HCEC 1CT (cell line): ENCODE measurements at places on chromosomes 6 and 20.

GRCh38 chr20:53579266-53579580 is 14.4 kb downstream of the ZNF217 start:
- DNase-seq: peak; percentile 82

DNA sequence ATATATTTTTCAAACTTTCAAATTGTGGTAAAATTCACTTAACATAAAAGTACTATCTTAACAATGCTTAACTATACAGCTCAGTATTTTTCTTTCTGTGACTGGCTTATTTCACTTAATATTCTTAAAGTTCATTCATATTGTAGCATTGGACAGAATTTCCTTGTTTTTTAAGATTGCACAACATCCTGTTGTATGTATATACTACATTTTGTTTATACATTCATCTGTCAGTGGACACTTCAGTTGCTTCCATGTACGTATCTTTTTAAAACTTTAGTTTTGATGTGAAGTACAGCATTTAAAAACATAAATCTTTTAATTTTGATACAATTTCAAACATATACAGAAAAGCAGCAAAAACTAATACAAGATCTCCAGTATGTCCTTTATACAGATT is 220.7 kb downstream of the ZFAND3 start:
- peak; percentile 29 for DNase-seq

DNA sequence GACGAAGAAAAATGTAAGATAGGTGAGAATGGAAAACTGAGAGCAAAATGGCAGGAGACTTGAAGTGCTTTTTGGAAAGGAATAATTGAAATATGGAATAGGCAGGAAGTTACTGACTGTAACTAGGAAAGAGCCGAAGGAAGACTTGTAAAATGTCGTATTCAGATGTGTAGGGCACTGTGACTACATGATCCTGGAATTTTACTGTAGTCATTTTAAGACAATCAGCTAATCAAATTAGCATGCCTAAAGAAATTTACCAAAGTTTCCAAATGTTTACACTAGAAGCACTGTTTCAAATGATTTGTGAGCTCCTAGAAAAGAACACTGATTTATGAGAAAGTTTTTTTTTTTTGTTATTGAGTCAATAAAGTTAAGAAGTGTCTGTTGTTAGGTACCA is 21.2 kb upstream of the ADIG start:
- DNase-seq: no peak

GRCh38 chr6:36907781-36908180 is 22.0 kb downstream of the C6orf89 start:
- no peak for DNase-seq

GRCh38 chr6:47854971-47855370 is 73.1 kb downstream of the OPN5 start:
- no peak for DNase-seq

DNA sequence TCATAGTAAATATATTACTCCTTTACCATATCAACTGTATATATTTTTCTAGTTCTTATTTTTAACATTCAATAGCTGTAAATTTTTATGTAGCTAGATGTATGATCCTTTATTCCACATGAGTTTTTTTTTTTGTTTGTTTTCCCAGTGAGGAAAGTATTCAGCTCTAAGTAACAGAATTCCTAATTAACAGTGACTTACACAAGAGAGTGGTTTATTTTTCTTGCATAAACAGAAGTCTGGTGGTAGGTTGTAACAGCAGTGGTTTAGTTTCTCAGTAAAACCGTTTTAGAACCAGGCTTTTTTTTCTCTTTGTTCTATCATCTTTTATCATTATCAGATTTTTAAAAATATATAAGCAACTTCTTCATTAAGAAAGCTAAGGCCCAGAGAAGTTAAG is 116.9 kb upstream of the FLRT3 start:
- DNase-seq: no peak

DNA sequence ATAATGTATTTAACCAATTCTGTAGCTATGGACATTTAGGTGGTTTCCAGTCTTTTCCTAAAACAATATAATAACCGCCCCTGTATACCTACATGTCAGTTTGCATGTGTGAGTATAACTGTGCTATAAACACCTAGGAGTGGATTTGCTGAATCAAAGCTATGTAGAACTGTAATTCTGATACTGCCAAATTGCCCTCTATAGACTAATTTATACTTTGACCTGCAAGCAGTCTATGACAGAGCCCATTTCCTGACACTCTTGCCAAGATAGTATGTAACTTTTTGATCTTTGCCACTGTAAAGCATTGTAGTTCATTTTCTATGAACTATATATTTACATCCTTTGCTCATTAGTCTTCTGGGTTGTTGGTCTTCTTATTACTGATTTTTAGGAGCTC is 19.5 kb downstream of the FERMT1 start:
- DNase-seq: no peak

DNA sequence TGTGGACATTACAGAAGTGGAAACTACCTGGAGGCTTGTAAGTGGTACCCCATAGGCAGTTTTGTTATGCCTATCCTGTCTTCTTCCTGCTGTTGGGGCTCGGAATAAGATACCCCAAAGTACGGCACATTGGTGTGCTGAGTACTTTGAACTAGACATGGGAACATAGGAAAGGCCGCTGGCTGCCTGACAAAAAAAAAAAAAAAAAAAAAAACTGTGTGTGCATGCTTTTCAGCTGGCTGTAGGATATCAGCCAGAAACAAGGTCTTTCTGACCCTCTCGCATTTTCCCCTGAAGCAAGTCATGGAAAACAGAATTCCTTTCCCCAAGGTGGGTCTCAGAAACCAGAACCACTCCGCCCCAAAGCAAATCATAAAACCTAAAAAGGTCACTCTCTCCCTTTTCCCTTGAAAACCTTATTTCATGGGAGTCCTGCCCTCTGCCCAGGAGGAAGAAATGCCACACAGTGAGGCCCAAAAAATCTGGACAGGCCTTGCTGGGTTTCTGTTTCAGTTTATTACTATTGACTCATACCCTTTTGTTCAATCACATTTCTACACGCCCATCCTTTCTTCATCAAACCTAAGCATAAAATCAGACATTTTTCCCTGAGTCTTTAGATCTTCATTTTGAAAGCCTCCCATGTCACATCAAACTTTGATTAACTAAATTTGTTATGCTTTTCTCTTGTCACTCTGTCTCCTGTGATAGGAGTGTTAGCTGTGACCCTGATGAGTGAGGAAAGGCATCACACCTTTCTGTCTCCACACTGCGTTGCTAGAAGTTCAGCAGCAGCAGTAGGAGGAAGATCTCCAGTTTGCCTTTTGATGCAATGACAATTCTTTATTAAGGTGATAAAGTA is 17.2 kb downstream of the SLC2A12 start:
- DNase-seq: no peak

GRCh38 chr6:168827586-168827871 is 386.5 kb downstream of the SMOC2 start:
- no peak for DNase-seq

- no peak for DNase-seq
Observed at GRCh38 chr6:38161331-38161730, 341.8 kb downstream of the ZFAND3 start.

DNA sequence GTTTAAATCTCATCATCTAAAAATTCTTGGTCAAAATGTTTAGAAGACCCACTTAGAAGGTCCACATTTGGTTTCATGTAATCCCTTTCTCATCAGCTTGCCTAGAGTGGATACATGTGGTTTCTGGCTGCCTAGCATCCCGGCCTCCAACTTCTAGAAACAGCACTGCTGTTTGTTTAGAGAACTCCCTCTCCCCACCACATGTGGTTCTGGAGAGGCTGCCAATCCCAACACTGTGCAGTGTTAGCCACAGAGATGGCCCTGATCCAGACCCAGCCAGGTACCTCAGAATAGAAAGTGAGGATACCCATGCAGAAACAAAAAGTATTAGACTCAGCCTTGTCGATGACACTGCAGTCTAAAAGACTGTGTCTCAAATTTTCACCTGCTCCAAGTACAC is 241.8 kb downstream of the BCKDHB start:
- DNase-seq: no peak

DNA sequence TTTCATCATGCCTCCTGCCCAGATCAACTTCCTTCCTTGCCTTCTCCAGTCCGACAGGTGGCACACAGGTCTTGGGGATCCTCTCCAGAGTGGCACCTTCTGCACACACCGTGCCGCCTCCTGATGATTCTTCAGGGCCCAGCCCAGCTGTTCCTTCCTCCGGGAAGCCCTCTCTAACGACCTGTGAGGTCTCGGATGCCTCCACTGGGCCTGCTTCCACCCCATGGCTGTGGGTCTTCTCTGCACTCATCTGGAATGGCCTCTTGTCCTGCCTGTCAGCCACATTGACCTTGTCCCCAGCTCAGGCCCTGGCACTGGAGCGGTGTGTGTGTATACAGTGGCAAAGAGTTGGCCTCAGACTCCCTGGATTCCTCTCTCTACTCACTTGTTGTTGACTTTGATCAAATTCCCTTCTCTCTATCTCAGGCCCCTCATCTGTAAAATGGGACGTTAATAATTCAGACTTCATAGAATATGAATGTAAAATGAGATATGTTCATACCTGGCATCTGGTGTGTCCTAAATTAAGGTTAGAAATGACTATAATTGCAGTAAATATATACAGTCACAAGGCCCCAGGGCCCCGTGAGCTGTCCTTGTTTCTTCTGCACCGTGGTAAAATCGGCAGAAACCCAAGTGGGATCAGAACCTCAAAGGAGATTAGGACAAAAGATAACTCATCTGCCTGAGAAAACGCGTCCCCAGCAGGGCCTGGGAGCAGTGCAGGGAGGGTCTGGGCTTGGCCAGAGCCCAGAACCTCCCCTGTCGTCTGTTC is 1.5 kb downstream of the FAM210B start:
- DNase-seq: no peak

GRCh38 chr20:64254571-64255360 is 782 bp upstream of the PCMTD2 start:
- DNase-seq: no peak

- no peak for DNase-seq
Observed at GRCh38 chr6:66986940-66987339, 1279.9 kb upstream of the EYS start.

DNA sequence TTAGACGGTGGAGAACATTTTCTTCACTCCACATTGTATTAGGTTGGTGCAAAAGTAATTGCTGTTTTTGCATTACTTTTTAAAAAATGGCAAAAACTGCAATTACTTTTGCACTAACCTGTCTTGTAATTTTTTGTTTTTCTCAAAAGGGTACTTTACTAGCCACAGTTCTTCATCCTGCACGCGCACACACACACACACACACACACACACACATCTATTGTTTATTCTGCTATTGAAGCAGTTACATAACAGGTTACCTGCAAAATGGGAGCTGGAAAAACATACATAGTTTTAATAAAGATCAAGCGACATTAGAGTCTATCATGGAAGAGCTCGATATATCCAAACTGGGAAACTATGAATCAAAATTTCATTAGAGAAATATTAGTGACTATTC is 235.2 kb downstream of the SIM1 start:
- DNase-seq: no peak

- no peak for DNase-seq
Observed at GRCh38 chr6:139990026-139990686, 615.7 kb upstream of the CITED2 start.

DNA sequence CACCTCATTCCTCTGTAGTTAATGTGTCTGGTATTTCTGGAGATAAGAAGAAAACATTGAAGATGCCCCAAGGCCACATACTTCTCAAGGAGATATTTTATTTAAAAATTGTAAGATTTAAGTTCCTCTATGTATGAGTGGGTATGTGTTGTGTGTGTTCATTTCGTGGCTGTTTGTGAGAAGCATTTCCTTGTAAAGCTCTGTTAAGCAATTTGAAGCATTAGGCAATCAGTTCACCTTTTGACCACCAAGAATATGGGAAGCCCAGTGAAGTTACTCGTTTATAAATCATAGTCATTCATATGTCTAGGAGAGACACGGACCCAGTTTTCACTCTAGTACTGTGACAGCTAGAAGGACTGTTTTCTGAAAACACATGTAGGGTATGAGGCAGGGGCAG is 717.6 kb upstream of the MAP3K7 start:
- DNase-seq: no peak

DNA sequence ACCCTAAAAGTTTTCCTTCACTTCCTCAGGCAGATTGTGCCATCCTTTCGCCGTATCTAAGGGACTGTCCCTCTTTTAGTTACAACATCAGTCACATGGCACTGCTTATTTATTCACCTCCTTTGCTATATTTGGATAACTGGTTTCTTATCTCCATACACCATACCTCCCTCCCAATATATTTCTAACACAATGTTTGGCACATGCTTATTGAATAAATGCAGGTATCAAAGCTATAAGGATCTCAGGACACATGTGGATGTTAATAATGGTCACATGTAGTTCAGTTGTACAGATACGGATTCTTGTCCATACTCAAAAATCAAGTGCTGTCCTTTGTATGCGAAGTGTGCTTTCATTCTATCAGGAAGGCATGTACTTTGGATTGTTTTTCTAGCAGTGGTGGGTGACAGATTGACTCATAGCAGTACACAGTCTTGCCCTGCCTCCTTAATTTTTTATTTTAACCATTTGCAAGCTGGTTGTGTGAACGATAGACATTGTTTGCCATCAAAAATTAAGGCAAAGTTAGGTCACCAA is 407.1 kb upstream of the RUNX2 start:
- no peak for DNase-seq

- DNase-seq: no peak
Observed at GRCh38 chr6:161736781-161737292, 463.0 kb upstream of the AGPAT4 start.

DNA sequence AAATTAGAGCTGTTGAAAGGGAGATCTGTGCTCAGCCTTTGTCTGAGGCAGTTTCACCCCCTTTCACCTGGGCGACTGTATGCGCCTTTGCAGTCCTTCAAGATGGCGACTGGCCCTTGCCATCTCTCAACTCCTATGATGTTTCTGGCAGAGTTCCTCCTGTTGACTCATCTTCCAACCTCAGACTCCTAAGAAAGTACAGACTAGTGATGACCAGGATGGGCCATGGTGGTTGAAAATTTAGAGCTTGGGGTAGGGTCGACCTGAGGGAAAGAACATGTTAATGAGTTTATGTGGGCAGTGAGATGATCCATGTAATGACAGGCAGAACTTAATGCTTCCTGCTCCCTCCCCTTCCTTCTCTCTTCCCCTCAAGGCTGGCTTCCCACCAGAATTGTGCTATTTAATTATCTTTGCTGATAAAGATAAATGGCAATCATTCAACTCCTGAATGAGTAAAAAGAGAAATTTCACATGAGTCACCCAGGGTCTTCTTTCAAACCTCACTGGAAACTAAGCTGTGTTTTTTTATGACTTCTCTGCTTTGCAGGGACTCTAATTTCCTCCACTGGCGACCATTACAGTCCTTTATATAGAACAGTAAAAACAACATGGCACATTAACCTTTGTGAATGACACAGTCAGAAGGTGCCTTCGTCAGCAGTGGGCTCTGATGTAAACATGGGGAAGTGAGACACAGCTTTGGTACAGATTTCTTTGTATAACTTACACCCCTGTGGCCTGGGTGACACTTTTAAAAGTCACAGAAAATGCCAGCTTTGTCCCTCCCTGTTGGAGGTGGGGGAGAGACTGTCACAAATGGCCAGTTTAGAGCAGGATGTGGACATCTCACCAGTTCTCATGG is 103.5 kb downstream of the SCP2D1 start:
- DNase-seq: no peak

GRCh38 chr6:116412270-116412669 is 41.5 kb downstream of the DSE start:
- no peak for DNase-seq

GRCh38 chr20:33746325-33746998 is 14.7 kb downstream of the ZNF341 start:
- DNase-seq: no peak
